EL (cell line): ENCODE measurements at places on chromosomes 13 and 19.

- no peak for DNase-seq
These were observed 94.6 kb downstream of the TSHZ3 start for GRCh38 chr19:31254611-31255010.

GRCh38 chr19:41903193-41903953, 20.4 kb downstream of the ARHGEF1 start:
- DNase-seq = no peak

GRCh38 chr19:48964205-48965039, 687 bp upstream of the FTL start:
- no peak for DNase-seq

DNA sequence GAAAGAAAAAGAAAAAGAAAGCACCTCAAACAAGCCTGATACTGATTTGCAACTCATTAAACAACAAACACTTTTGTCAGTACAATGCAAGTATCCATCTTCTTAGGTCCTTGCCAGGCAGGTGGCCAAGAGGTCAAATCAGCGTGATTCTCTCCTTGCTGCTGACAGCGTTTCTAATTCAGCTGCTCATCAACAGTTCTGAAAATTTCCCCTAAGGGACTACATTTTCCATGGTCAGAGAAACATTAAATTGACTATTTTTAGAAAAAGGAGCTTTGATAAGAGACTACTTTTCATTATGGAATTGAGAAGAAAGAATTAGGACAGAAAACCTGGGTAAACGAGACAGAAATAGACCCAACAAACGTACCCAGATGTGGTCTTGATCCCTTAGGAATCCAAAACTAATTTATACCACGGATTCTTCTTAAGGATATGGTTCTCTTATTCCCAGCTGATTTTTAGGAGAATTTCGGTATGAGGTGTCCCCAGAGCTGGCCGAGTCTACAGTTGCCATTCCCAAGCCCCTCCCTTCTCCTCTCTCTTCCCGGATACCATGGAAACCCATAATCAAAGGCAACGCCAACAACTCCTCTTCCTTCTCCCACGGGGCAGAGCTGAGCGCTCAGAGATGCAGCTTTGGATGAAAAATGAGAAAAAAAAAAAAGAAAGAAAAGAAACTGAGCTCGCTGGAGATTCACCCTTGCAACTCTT, 29.5 kb upstream of the CEBPG start:
- no peak for DNase-seq

DNA sequence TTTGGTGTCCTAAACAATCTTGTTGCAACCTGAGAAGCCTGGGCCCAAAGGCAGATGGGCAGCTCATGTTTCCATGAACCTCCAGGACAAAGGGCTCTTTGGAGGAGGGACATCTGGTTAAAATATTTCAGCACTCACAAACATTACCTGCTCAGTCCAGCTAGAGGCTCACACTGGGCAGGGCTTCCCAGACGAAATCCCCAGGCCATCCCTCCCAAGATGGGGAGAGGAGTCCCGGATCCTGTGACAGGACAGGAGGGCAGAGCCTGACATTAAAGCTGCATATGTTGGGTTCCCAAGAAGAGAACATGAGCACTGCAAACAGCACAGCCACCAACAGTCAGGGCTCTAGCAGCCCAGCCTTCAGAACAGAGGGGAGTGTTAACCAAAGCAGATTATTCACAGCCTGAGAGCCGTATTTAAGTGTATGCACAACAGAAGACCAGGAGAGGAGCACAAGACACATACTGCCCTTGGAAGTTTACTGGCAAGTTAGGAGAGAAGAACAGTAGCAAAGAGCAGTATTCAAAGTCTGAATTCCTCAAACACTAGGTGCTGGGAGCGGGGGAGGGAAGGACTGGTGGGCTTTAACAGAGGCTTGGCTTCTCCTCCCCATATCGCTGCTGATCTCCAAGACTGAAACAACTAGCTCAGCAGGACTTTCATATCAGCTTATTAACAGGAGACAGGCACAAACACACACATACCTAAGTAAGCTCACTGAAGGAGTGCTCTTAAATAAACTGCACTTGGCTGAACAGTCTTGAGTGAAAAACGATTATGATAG, 12.3 kb downstream of the ATP7B start:
- no peak for DNase-seq

- no peak for DNase-seq
These were observed 194.3 kb upstream of the SOX1 start for GRCh38 chr13:111872475-111873150.

GRCh38 chr13:77350811-77351210, 23.9 kb upstream of the MYCBP2 start:
- no peak for DNase-seq

- DNase-seq = no peak
These were observed at the start of gene IGLON5 for GRCh38 chr19:51311351-51312257. Gene IGLON5, plus strand, starts transcription at chr19:51311644. Its CDS starts 204 bp downstream, at chr19:51311848.

GRCh38 chr19:41500443-41500842, 57.5 kb downstream of the ERICH4 start:
- no peak for DNase-seq

- DNase-seq = no peak
These were observed 35.5 kb upstream of the ZNF254 start for GRCh38 chr19:24051516-24051915.

GRCh38 chr13:25037057-25037813, 58.7 kb upstream of the PABPC3 start:
- peak; percentile 56 for DNase-seq

- DNase-seq = peak; percentile 75
These were observed 43.3 kb downstream of the VWA8 start for GRCh38 chr13:41917641-41918040.

- peak; percentile 3 for DNase-seq
These were observed 2.3 kb downstream of the OR7C2 start for GRCh38 chr19:14943601-14944000.

DNA sequence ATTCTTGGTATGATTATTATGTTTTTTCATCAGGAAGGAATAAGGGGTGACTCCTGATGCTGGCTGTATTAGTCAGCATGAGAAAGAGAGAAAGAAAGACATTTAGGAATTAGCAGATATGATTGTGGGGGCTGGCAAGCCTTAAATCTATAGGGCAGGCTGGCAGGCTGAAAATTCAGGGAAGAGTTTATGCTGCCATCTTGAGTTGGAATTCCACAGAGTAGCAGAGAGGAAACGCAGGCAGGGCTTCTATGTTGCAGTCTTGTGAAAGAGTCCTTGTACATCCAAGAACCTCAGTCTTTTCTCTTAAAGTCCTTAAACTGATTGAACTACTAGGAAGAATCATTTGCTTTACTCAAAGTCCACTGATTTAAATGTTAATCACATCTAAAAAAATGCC, 262.7 kb upstream of the SLC10A2 start:
- no peak for DNase-seq

- peak; percentile 35 for DNase-seq
These were observed 458.6 kb downstream of the DCT start for GRCh38 chr13:94020833-94021232.

GRCh38 chr13:73259061-73260017, 200.5 kb downstream of the KLF5 start:
- no peak for DNase-seq

GRCh38 chr13:87235621-87236020, 435.6 kb upstream of the SLITRK5 start:
- DNase-seq = no peak

DNA sequence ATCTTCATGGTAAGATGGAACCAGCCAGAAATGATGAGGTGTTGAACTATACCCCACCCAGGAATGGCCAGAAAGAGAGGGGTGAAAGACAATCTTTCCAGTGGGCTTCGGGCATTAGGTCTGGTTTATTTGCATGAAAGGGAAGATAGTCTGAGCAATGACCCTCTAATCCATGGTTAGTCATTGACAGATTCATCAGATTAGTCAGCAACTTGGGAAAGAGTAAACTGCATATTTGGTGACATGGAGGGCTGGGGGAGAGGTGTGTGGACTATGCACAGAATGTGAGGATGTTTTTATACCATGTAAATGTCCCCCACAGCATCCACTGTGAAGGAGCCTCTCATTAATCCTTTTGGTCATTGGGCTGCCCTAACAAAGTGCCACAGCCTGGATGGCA, 30.1 kb upstream of the USP12 start:
- DNase-seq = no peak

DNA sequence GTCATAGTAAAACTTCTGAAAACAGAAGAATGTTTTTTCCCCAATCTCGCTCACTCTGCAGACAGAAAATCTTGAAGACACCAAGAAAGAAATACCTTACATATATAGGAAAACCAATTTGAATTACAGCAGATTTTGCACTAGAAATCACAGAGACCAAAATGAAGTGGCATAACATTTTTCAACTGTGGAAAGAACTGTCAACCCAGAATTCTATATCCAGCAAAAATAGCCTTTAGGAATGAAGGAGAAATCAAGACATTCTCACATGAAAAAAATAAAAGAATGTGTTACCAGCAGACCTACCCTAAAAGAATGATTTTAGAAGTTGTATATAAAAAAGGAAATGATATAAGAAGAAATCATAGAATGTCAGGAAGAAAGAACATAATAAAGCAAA, 28.7 kb downstream of the CCDC122 start:
- no peak for DNase-seq

DNA sequence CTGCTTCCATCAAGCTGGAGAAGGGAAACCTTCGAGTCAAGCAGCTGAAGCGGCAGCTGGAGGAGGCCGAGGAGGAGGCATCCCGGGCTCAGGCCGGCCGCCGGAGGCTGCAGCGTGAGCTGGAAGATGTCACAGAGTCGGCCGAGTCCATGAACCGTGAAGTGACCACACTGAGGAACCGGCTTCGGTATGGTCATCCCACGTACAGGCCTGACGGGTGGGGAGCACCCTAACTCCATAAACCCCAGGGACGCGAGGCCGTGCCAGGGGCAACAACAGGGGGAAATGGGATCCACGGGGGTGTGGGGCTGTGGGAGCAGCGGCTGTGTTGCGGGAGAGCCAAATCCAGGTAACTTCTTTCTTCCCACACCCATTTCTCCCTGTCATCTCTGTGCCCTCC, 20.2 kb downstream of the KCNC3 start:
- no peak for DNase-seq

DNA sequence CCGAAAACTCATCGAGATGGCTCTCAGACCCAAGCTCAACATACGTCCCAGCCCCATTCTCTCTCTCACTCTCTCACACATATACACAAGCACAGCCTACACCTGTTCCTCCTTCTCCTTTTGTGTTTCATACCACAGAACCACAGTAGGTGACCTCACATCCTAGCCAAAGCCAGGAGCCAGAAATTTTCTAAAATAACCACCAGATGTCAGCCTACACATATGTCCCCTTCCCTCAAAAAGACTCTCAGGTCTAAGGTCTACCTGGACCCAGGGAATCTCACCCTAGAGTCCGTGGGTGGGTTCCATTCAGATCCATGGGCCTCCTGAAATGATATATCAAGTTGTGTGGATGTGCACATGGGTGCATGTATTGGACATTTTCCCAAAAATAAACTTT, 104.2 kb upstream of the IPO5 start:
- DNase-seq = peak; percentile 25

- DNase-seq = peak; percentile 77
These were observed at the start of gene MRI1 for GRCh38 chr19:13764101-13764807. Gene MRI1, plus strand, starts transcription at chr19:13764522. Its CDS starts 67 bp downstream, at chr19:13764589.

DNA sequence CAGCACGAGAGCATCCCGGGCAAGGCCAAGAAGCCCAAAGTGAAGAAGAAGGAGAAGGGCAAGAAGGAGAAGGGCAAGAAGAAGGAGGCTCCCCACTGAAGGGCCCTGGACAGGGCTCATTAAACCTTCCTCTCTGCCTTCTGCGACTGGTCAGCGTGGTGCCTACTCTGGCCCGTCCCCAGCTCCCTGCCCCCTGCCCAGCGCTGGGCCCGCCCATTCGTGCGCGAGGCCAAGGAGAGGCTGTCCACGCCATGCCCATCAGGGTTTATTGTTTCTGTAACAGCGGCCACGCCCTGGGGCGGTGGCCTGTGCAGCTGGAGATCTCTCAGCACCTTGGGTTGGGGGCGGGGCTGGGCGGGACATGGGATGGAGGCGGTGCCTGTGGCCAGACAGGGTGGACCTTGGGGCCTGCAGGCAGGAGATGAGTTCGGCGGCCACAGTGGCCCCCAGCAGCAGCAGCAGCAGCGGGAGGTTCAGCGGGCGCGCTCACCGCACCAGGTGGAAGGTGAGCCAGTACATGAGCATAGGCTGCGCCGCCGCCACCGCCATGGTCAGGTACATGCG, 897 bp downstream of the C19orf33 start:
- DNase-seq = no peak

DNA sequence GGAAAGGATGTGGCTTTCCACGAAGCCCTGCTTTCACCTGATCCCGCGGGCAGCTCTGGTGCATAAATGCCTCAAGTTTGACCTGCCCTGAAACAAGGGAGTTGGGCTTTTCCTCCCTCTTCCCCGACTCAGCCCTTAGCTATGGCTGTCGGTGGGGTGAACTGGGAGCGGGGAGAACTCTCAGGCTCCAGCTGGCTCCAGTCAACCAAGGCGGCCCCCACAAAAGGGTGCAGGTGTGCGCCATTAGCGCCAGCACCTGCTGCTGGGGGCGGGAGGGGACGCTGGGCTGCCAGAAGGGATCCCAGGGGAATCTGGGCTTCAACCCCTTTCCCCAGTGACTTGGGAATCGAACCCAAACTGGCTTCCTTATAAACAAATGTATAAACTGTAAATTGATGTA, 7.1 kb upstream of the DHRS12 start:
- no peak for DNase-seq
